CD4-positive, alpha-beta T cell (primary cell): ENCODE measurements at places on chromosomes 16 and 17.
A peak's percentile ranks its signal among the peaks of the same experiment; 100 is the strongest.

DNA sequence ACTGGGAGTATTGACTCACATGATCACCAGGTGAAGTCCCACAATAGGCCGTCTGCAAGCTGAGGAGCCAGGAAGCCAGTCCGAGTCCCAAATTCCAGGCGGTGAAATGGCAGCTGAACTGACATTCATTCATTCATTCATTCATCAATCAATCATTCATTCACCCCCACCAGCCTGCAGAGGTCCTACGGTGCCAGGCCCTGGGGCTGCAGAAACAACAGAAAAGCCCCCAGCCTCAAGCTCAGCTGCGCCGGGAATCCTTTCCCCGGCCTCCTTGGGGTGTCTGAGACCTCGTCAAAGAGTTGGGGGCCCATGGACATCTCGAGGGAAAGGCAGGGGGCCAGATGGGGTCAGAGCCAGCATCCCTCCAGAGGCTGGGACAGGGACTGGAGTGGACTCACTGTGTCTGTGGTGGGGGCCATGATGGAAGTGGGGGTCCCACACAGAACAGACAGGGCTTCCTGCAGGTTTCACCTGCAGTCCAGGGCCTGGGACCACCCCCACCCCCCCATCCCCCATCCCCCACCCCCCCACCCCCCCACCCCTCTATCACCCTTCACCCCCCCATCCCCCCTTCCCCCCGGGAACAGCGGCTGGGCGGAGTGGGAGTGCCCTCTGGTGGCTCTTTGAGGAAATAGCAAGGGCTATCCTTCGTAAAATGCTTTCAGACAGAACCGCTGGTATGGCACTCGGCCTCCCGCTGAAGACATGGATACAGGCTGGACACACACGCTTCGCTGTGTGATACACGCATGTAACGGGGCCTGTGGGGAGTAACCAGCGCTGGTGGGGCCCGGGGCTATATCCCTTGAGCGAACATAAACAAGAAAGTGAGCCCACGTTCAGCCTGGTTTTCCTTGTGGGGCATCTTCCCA, 8.5 kb upstream of the ZC3H18 start:
- peaks cover 3% of the 10 kb centered on the region for H3K27me3 ChIP-seq
- H3K36me3 ChIP-seq: no peaks in the 10 kb centered on the region
- no peak overlapping the region for H3K4me3 ChIP-seq
- DNase-seq: peak; percentile 42
- H3K4me1 ChIP-seq: peaks cover 5% of the 10 kb centered on the region

- H3K36me3 ChIP-seq: peaks cover 53% of the 10 kb centered on the region
- no peak overlapping the region for H3K27ac ChIP-seq
- no peaks in the 10 kb centered on the region for H3K27me3 ChIP-seq
- H3K4me3 ChIP-seq: no peak overlapping the region
- peaks cover 22% of the 10 kb centered on the region for H3K4me1 ChIP-seq
- no peak for DNase-seq
Measured at GRCh38 chr17:50370052-50370451, 2.9 kb downstream of the MRPL27 start.

DNA sequence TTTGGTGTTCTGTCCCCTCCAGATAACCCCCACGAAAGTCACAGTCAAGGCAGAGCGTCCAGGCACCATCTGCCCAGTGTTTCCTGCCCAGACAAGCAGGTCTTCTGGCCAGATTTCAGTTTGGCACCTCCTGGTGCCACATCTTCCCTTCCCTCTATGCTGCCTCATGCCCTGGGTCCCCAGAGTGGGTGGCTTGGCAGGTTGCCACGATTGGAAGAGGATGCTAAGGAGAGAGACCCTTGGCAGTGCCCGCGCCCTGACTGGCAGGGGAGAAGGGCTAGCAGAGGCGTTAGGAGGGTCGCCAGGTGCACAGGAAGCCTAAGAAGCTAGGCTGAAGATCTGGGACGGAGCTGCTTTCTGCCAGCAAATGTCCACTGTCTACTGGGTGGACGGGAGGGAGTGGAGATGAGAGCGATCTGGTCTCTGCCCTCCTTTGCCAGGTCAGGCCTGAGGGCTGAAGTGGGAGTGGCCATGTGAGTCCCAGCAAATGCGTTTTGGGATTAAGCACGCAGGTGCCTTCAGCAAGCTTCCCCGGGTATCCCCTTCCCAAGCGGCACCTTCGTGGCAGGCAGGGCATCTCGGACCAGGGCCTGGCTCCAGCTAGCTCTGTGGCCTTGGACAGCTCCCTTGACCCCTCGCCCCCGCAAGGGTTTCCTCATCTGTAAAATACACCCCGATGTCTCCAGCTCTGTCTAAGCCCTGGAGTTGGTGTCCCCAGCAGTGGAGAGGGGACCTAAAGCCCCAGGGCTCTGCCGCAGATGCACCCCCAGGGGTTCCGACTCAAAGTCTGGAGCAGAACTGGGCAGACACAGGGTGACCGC, 13.4 kb upstream of the CD300A start:
- peak overlapping the region; percentile 29 for H3K4me3 ChIP-seq
- H3K27me3 ChIP-seq: peaks cover 3% of the 10 kb centered on the region

DNA sequence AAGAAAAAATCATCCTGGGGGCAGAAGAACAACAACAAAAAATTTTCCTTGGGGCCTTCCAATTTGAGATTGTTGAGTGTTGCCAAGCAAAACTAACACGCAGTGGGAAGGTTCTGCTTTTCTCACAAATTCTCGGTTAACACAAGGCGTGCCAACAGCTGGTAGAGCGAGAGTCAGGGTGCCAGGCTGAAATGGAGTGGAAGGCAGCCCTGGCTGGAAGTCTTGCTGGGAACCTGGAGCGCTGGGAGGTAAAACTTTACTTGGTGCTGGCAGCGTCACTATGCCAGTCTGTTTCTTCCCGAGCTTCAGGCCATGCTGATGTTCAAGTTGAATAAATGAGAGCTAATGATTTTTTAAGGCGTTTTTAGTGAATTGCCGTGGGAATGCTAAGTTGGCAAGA, 189.4 kb downstream of the WWOX start:
- no peaks in the 10 kb centered on the region for H3K36me3 ChIP-seq
- H3K27ac ChIP-seq: no peak overlapping the region
- H3K4me3 ChIP-seq: no peak overlapping the region
- H3K27me3 ChIP-seq: no peaks in the 10 kb centered on the region
- H3K4me1 ChIP-seq: no peaks in the 10 kb centered on the region

- H3K4me1 ChIP-seq: peaks cover 22% of the 10 kb centered on the region
- peak; percentile 92 for DNase-seq
- peak overlapping the region; percentile 81 for H3K4me3 ChIP-seq
- H3K36me3 ChIP-seq: no peaks in the 10 kb centered on the region
- peak overlapping the region; percentile 29 for H3K27ac ChIP-seq
- H3K27me3 ChIP-seq: no peaks in the 10 kb centered on the region
Measured at GRCh38 chr16:57984443-57985203, 13.7 kb upstream of the CNGB1 start.

- H3K4me3 ChIP-seq: no peak overlapping the region
- no peak overlapping the region for H3K27ac ChIP-seq
- DNase-seq: no peak
Measured at GRCh38 chr16:58727796-58728568, 6.1 kb downstream of the GOT2 start.

DNA sequence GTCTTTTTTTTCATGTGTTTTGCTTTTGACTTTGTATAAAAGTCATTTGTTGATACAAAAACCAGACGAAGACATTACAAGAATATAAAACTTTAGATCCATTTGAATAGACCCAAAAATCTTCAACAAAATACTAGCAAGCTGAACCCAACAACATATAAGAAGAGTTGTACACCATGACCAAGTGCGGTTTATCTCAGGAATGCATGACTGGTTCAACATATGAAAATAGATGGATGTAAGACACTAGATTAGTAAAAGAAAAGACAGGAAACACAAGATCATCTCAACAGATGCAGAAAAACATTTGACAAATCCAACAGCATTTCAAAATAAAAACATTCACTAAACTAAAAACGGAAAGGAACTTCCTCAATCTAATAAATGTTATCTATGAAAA, 69.0 kb downstream of the TBC1D16 start:
- peaks cover 4% of the 10 kb centered on the region for H3K4me1 ChIP-seq
- no peak for DNase-seq
- H3K4me3 ChIP-seq: no peak overlapping the region
- H3K27me3 ChIP-seq: no peaks in the 10 kb centered on the region
- no peaks in the 10 kb centered on the region for H3K36me3 ChIP-seq
- no peak overlapping the region for H3K27ac ChIP-seq

DNA sequence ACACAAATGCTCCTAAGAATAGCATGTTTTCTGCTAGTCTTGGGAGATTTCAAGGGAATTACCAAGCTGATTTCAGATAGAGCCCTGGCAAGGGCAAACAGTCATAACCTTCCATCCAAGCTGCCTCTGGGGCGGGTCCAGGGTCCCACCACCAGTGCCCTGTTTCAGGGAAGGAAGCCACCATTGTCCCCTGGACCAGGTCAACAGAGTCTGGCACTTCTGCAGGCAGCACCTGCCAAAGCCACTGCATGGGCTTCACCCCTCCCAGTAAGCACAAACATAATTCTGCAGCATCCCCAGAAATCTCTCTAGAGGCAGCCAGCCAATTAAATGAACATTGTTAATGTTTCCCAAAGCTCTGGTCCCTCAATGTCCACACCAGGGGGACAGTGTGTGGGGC, 143.0 kb downstream of the SALL1 start:
- no peak for DNase-seq
- no peak overlapping the region for H3K27ac ChIP-seq
- no peaks in the 10 kb centered on the region for H3K4me1 ChIP-seq
- no peaks in the 10 kb centered on the region for H3K36me3 ChIP-seq
- H3K27me3 ChIP-seq: no peaks in the 10 kb centered on the region
- no peak overlapping the region for H3K4me3 ChIP-seq

- peak overlapping the region; percentile 41 for H3K4me3 ChIP-seq
- peaks cover 26% of the 10 kb centered on the region for H3K4me1 ChIP-seq
- no peak overlapping the region for H3K27ac ChIP-seq
- H3K36me3 ChIP-seq: no peaks in the 10 kb centered on the region
- H3K27me3 ChIP-seq: peaks cover 58% of the 10 kb centered on the region
Measured at GRCh38 chr17:79777120-79777893, 641 bp upstream of the CBX2 start.

DNA sequence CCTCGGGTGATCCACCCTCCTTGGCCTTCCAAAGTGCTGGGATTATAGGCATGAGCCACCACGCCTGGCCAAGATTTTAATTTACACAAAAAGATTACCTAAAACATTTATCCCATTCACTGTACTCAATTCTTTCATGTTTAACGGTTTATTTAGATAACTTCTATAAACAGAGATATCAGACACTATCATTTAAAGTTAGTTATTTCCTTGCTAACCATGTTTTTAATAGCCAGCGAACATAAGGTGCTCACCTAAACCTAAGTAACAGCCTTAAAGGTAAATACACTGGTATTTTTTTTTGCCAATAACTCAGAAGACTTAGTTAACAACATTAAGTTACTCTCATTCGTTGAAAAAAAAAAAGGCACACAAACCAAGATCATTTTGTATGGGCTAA, 82.0 kb upstream of the C17orf78 start:
- DNase-seq: no peak
- no peak overlapping the region for H3K4me3 ChIP-seq
- H3K4me1 ChIP-seq: no peaks in the 10 kb centered on the region
- H3K27ac ChIP-seq: no peak overlapping the region

DNA sequence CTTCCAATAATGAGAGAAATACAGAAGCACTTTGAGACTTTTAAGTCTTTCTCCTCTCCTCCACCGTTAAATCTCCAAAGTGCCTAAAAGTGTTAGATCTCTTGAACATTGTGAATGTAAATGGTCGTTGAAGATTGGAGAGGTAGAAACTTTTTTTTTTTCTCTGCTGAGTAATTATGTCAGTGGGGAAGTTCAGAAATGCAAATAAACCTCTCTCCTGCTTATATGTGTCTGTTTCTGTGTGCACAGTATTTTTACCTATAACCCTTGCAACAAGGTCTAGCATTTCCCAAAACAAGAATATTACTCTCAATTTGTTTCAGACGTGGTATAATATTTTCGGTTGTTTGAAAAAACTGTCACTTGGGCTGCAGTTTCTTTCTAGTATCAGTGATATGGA, 833.6 kb upstream of the CDH8 start:
- no peak for DNase-seq
- H3K27ac ChIP-seq: no peak overlapping the region
- no peak overlapping the region for H3K4me3 ChIP-seq
- no peaks in the 10 kb centered on the region for H3K27me3 ChIP-seq

DNA sequence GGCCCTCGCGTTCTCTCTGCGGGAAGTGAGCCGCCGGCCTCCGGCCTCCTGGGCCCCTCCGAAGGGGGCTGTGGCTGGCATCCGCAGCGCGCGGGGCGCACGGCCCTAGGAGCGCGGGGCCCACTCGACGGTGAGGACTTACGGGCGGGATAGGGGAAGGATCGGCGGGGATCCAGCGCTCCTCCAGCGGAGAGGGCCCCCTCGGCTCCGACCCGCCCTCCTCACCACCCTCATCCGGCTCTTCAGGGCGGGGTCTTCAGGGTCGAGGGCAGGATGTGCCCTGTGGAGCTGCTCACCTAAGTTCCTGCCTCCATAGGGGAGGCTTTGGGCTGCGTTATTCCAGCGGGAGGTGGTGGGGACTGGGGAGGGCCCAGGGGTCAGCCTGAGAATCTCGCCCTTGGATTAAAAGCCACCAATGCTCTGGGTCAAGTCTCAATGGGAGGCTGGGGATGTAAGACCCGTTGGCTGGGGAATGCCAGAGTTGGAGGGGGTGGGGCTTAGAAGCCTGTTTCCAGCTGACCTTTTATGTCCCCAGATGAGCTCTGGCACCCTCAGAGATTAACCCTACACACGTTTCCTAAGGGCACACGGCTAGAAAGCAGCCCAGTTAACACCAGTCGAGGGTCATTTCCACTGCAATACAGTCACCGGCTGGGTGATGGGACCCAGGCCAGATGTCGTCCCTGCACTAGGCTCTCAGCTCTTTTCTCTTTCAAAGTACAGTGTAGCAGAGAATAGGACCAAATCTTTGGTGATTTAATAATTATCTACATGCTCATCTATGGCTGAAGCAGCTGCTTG, 13.4 kb downstream of the TBX2 start:
- H3K36me3 ChIP-seq: no peaks in the 10 kb centered on the region
- H3K4me1 ChIP-seq: peaks cover 62% of the 10 kb centered on the region
- H3K4me3 ChIP-seq: peak overlapping the region; percentile 66
- no peak for DNase-seq
- no peak overlapping the region for H3K27ac ChIP-seq
